ENCODE measurements at places on chromosomes 5 and 9. TPM values are rescaled to one million over a fixed set of nuclear protein-coding genes. Genes with fewer than 3 reads are reported as not detected.
A peak's percentile ranks its signal among the peaks of the same experiment; 100 is the strongest.

FOXD4L5 gene
- 0.23 TPM for total RNA-seq

RAPGEF6 gene
- 19.2 TPM for total RNA-seq

SH3RF2 gene
- total RNA-seq: 3.2 TPM

ZNF879 gene
- 6.6 TPM for total RNA-seq

LOX gene
- total RNA-seq: 397 TPM

SPINK6 gene
- not detected for total RNA-seq

CDC42SE2 gene
- total RNA-seq: 36.4 TPM

PCDHB13 gene
- total RNA-seq: 1.5 TPM

SLC35D2 gene
- total RNA-seq: 34.3 TPM

ALDH1A1 gene
- 2.9 TPM for total RNA-seq

DNA sequence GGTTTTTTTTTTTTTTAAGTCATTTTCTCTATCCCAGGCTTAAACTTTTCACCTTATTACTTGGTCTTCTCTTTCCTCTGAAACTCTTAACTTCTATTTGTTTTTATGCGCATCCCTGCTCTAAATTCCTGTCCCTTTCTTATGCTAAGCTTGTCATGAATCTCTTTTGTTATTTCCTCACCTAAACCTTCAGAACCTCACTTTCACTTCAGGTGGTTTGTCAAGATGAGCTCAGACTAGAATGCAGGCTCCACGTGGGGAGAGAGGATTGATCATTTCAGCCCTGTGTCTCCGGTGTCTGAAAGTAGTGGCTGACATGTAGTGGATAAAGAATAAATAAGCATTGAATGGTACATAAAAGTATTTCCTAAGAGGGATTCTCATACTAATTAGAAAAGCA lies 63.6 kb downstream of the ANXA1 start:
- H3K36me3 ChIP-seq: no peaks in the 10 kb centered on the region
- no peaks in the 10 kb centered on the region for H3K27me3 ChIP-seq
- no peak overlapping the region for H3K4me3 ChIP-seq
- H3K27ac ChIP-seq: no peak overlapping the region
- H3K4me1 ChIP-seq: no peaks in the 10 kb centered on the region
- peak; percentile 81 for DNase-seq

- H3K4me3 ChIP-seq: no peak overlapping the region
- H3K36me3 ChIP-seq: peaks cover 27% of the 10 kb centered on the region
- DNase-seq: no peak
- no peak overlapping the region for H3K27ac ChIP-seq
- H3K27me3 ChIP-seq: no peaks in the 10 kb centered on the region
These were observed 2.7 kb upstream of the TMEM267 start for GRCh38 chr5:43486353-43486752.

GRCh38 chr5:152523964-152524363 lies 118.9 kb upstream of the NMUR2 start:
- no peak for DNase-seq
- H3K4me1 ChIP-seq: peaks cover 7% of the 10 kb centered on the region
- H3K27me3 ChIP-seq: no peaks in the 10 kb centered on the region
- H3K4me3 ChIP-seq: no peak overlapping the region

- peaks cover 6% of the 10 kb centered on the region for H3K27me3 ChIP-seq
- H3K27ac ChIP-seq: no peak overlapping the region
- no peaks in the 10 kb centered on the region for H3K4me1 ChIP-seq
- DNase-seq: no peak
- H3K4me3 ChIP-seq: no peak overlapping the region
- H3K36me3 ChIP-seq: no peaks in the 10 kb centered on the region
These were observed 12.1 kb upstream of the DIPK1B start for GRCh38 chr9:136700304-136700703.

- H3K36me3 ChIP-seq: no peaks in the 10 kb centered on the region
- DNase-seq: no peak
- no peak overlapping the region for H3K27ac ChIP-seq
- H3K4me3 ChIP-seq: peak overlapping the region; percentile 56
- no peaks in the 10 kb centered on the region for H3K4me1 ChIP-seq
- no peaks in the 10 kb centered on the region for H3K27me3 ChIP-seq
These were observed 3.8 kb upstream of the PRKAA1 start for GRCh38 chr5:40801771-40802562.

DNA sequence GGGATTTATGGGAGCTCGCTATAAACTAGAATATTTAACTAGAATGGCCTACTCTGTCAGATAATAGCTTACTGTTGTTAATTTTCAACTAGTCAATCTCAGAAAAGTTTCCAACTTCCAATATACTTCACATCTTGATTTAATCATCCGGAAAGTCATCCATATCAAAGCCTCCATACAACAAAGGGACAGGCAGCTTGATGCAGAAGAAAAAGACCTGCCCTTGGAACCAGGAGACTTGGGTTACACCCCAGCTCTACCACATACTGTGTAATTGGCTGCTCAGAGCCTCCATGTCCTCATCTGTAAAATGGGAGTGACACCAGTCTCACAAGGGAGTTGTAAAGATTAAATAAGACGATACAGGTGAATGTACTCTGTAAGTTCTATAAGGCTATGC lies 1.9 kb downstream of the PTPN3 start:
- peaks cover 66% of the 10 kb centered on the region for H3K27me3 ChIP-seq
- no peak for DNase-seq
- H3K4me3 ChIP-seq: no peak overlapping the region
- H3K27ac ChIP-seq: no peak overlapping the region

DNA sequence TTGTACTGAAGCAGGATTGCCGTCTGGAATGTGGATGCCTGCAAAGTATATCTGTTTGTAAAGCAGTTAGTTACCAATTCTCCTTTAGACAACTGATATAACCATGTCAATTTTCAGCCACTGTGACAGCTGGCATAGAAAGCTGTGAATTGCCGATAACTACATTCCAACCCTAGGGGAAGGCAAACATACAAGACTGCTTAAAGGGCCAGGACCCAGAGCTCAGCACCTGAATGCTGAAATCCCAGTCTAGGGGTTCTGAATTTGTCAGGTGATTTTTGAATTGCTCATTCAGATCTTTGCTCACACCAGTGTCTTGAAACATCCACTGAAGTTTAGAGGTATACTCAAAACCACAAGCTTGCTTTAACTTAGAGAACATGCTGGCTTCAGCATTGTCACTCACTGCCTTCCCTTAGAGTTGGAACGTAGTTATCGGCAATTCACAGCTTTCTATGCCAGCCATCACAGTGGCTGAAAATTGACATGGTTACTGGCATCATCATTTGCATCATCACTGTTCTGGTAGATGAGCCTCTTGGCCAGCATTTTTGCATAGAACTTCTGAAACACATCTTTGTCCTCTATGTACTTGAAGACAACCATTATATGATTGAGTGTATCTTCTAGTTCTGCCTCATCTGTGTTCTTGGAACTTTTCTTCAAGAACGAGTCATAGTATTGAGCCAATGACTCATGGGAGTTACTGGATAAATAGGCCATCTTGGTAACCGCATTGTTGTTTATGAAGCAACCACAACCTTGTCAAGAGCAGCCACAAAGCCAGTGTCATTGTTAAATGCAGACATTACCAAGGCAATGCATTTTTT lies 82.1 kb downstream of the CCDC192 start:
- no peaks in the 10 kb centered on the region for H3K36me3 ChIP-seq
- H3K4me1 ChIP-seq: no peaks in the 10 kb centered on the region
- H3K27me3 ChIP-seq: no peaks in the 10 kb centered on the region
- no peak overlapping the region for H3K4me3 ChIP-seq
- no peak overlapping the region for H3K27ac ChIP-seq

GRCh38 chr5:155418960-155419579 lies 405.5 kb downstream of the KIF4B start:
- DNase-seq: no peak
- no peaks in the 10 kb centered on the region for H3K36me3 ChIP-seq
- no peaks in the 10 kb centered on the region for H3K27me3 ChIP-seq

DNA sequence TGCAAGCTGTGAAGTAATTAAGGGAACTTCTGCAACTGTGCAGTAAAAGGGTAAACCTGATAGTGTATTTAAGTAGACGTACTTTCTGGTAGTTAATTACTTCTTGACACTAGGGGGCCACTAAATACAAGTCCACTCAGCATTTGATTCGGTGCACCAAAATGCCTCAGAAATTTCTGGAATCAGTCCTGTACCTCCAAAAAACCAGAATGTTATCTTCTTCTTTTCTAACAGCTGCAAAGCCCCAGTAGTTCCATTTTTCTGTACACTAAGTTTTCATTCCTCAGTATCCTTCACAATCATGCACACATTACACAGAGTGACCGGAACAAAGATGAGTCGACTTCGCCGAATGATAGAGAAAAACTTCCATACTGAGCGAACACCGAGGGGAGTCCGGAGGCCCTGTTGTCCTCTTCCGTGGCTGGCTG lies 484 bp downstream of the GFM2 start:
- H3K36me3 ChIP-seq: peaks cover 41% of the 10 kb centered on the region
- no peaks in the 10 kb centered on the region for H3K27me3 ChIP-seq
- DNase-seq: no peak
- peak overlapping the region; percentile 98 for H3K4me3 ChIP-seq

GRCh38 chr5:36646507-36647023 lies 40.2 kb downstream of the SLC1A3 start:
- H3K4me1 ChIP-seq: peaks cover 8% of the 10 kb centered on the region
- H3K4me3 ChIP-seq: no peak overlapping the region
- no peak for DNase-seq
- no peaks in the 10 kb centered on the region for H3K27me3 ChIP-seq
- no peaks in the 10 kb centered on the region for H3K36me3 ChIP-seq

- no peak for DNase-seq
- H3K4me1 ChIP-seq: peaks cover 7% of the 10 kb centered on the region
- H3K4me3 ChIP-seq: no peak overlapping the region
- H3K36me3 ChIP-seq: peaks cover 3% of the 10 kb centered on the region
- no peak overlapping the region for H3K27ac ChIP-seq
These were observed 7.3 kb downstream of the COL5A1 start for GRCh38 chr9:134648701-134649530.

- H3K27ac ChIP-seq: no peak overlapping the region
- no peak overlapping the region for H3K4me3 ChIP-seq
- no peaks in the 10 kb centered on the region for H3K27me3 ChIP-seq
- no peak for DNase-seq
- H3K4me1 ChIP-seq: peaks cover 3% of the 10 kb centered on the region
These were observed 6.3 kb downstream of the DOLK start for GRCh38 chr9:128940946-128941755.

- H3K27ac ChIP-seq: no peak overlapping the region
- H3K27me3 ChIP-seq: no peaks in the 10 kb centered on the region
- H3K4me1 ChIP-seq: peaks cover 5% of the 10 kb centered on the region
- DNase-seq: no peak
- H3K4me3 ChIP-seq: no peak overlapping the region
- H3K36me3 ChIP-seq: no peaks in the 10 kb centered on the region
These were observed 188.6 kb upstream of the DMRT1 start for GRCh38 chr9:652914-653313.

DNA sequence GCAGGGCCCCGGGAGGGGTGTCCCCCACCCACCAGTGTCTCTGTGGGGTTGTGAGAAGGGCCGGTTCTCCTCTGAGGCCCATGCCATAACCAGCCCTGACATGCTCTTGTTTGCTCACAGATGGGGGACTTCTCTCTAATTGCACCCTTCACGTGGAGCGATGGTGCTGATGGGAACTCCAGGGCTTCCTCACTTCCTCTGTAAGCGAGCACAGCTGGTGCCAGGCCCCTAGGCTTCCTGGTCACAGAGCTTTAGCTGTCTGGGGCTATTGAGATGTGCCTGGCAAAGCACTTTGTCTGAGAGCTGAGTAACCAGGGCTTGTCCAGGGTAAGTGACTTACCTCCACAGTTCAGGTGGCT lies 36.4 kb downstream of the PHF2 start:
- H3K4me1 ChIP-seq: no peaks in the 10 kb centered on the region
- DNase-seq: peak; percentile 35
- H3K4me3 ChIP-seq: no peak overlapping the region

DNA sequence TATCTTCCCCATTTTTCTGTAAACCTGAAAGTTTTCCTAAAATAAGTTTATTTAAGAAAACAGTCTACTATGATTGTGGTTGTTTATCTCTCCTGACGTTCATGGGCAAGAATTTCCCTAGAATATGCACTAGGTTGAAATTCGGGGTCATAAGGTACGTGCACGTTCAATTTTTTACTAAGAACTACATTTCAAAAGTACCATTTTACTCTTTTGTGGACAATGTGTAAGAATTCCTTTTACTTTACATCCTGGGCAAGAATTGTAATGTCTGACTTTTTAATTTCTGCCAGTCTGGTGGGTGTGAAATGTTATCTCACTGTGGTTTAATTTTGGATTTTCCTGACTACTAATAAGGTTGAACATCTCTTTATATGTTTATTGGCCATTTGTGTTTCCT lies 12.4 kb downstream of the IL5 start:
- H3K36me3 ChIP-seq: no peaks in the 10 kb centered on the region
- H3K27ac ChIP-seq: no peak overlapping the region
- no peaks in the 10 kb centered on the region for H3K4me1 ChIP-seq
- DNase-seq: no peak
- no peak overlapping the region for H3K4me3 ChIP-seq
- H3K27me3 ChIP-seq: peaks cover 44% of the 10 kb centered on the region

GRCh38 chr5:82312373-82312856 lies 34.3 kb upstream of the RPS23 start:
- H3K27ac ChIP-seq: no peak overlapping the region
- peaks cover 21% of the 10 kb centered on the region for H3K27me3 ChIP-seq
- no peak overlapping the region for H3K4me3 ChIP-seq
- peaks cover 8% of the 10 kb centered on the region for H3K4me1 ChIP-seq

GRCh38 chr5:78534148-78534904 lies 114.2 kb downstream of the LHFPL2 start:
- peaks cover 4% of the 10 kb centered on the region for H3K4me1 ChIP-seq
- H3K27ac ChIP-seq: no peak overlapping the region
- H3K27me3 ChIP-seq: no peaks in the 10 kb centered on the region
- H3K4me3 ChIP-seq: no peak overlapping the region
- peak; percentile 58 for DNase-seq
